ENCODE measurements at places on chromosomes 5 and 9.
A peak's percentile ranks its signal among the peaks of the same experiment; 100 is the strongest.

- DNase-seq, result no peak
These were observed 13.0 kb downstream of the BAAT start for GRCh38 chr9:101371813-101372212.

DNA sequence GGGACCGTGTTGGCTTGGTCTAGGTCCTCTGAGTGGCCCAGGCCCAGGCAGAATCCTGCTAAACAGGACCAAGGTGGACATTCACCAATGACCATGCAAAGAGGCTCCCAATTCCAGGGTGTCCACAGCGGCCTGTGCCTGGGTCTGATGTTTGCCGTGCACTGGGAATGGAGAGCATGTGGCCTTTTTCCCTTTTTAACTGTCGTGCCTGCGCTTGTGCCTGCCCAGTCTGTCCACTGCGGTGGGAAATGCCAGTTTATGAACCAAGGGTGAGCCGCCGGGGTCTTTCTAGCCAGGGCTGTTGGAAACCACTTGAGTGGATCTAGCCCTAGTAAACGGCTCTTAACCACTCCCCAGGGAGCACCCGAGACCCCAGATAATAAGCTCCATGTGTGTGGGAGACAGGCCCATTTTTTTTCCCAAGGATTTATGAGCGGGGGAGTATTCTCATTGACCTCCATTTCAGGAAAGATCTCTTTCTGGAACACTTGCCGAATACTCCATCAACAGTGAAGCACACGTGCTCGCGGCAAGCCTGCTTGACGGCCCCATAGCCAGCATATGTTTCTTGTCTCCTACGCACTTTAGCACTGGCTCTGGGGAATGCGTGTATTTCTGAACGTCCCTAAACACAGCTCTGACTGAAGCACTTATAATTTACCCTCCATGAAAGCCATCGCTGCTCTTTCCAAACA is 93.2 kb upstream of the PHYKPL start:
- DNase-seq, result no peak

DNA sequence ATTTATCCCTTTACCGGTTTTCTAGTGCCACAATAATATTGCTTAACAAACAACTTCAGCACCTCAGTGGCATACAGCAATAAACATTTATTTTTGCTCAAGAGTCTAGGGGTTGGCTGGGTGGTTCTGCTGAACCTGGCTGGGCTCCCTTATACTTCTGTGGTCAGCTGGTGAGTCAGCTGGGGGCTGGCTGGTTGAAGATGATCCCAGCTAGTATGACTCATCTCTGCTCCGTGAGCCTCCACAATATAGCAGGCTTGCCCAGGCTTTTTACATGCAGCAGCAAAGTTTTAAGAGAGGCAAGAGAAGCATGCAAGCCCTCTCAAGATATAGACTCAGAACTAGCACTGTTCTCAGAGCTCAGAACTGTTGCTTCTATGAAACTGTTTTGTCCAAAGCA is 523.5 kb upstream of the CLINT1 start:
- peak; percentile 91 for DNase-seq

DNA sequence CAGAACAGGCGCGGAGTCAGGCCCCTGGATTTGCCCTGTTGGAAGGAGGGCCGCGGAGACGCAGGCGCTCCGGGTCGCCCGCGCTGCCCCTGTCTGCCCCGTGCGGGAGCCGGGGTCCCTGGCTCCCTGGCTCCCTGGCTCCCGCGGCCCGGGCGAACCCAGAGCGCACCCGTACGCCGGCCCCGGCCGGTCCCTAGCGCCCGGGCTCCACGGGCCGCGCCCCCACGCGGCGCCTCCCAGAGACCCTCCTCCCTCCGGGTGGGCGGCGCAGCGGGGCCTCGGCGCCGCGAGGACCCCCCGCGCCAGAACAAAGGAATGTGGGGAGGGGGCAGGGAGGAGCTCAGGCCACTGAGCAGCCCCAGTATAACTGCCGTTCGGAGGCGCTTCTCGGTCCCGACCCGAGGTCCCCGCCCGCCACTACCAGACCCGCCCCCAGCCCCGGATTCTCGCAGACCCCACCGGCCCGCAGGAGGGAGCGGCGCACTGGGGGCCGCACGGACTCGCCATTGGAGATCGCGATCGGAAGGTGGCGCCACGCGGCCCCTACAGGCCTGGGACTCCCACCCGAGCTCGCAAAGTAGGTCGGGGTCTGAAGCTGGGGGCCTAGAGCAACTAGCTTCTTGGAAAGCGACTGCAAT is 2.4 kb downstream of the NFIL3 start:
- DNase-seq, result no peak

- DNase-seq, result no peak
These were observed 24.6 kb downstream of the DENND4C start for GRCh38 chr9:19255112-19255511.

GRCh38 chr5:88674356-88675167 is 208.4 kb downstream of the MEF2C start:
- peak; percentile 46 for DNase-seq

DNA sequence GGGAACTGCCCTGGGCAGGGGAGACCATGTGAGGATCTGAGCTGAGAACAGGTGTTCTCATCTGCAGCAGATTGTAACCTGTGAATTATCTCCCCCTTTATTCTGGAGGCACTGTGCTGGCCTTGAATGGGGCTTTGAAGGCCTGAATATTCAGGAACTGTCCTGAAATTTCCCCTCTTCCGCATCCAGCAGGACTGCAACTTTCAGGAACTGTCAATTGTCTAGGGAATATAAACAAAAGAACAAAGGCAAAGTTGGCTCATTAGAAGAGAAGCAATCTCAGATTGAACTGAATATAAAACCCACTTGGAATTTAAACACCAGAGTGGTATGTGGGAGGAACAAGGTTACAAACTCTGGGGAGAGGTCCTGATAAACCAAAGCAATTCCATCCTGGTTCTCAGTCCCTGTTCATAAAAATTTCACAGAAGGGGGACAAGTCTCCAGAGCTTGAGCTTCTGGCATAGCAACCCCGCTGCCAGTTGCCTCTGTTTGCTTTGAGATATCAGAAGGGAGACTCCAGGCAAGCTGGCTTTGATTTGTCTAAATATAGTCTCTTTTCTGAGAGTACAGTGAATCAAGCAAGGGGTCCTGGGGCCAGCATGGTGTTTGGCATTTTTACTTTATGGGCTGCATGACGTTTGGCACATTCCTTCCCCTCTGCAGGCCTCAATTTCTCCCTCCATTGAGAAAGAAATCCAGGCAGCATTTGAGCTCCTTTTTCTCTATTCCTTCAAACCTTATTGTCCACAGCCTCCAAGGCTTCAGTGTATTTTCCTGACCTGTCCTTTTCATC is 47.5 kb downstream of the ADRB2 start:
- DNase-seq, result no peak

DNA sequence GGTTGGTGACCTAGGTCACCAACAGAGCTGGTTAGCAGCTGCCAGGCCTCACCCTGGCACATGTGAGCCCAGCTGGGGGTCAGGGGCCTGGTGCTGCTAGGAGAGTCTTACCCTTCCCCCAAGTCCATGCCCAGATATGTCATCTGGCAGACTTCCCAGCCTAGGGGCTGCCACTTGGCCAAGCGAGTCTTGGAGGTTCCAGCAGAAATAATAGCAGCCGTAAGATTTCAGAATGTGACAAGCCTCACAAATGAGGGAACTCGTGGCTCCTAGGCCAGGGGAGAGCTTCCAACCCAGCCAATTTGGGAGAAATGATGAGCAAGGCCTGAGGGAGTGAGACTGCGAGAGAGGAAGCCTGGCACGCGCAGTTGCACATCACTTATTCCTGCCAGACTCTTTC is 11.1 kb downstream of the URM1 start:
- DNase-seq, result no peak

- DNase-seq, result peak; percentile 5
These were observed 3.9 kb downstream of the MLLT3 start for GRCh38 chr9:20618361-20618802.

- no peak for DNase-seq
These were observed at the start of gene GADD45G for GRCh38 chr9:89604729-89605464. Gene GADD45G (plus strand): TSS chr9:89605012. CDS start chr9:89605122, 110 bp downstream.

GRCh38 chr5:23026252-23027170 is 173.4 kb upstream of the CDH12 start:
- no peak for DNase-seq

- peak; percentile 57 for DNase-seq
These were observed 72.1 kb upstream of the ARAP3 start for GRCh38 chr5:141753971-141754713.

DNA sequence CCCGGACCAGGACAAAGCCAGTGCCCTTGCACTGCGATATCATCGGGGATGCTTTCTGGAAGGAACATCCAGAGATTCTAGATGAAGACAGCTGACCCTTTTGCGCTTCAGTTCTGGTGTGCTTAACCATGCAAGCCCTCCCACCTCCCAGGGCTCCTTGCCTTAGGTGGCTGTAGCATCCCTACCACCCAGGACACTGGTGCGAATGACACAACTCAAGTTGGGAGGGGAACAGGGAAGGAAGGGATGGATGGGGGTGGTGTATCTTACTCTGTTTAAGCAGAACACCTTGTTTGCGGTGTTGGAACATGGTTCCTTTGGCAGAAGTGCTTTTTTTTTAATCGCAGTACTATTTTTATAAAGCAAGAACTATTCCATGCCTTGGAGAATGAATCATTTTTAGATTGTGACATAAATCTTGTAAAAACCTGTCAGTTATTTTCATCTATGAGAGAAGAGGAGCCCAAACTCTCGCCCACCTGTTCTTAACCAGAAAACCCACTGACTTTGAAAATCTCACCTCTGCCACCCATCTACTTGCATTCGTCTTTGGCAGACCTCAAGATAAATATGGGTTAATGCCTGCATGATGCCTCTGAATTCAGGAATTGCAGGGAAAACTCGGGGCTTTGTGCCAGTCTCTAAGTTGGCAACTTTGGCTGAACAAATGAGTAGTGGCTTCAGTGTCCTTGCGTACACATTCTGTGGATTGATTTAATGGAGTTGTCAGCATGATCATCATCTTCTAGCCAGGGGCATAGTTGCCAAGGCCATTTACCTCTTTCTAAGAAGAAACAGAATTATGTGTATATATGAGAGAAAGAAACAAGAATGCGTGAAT is 3.9 kb upstream of the LSM11 start:
- DNase-seq, result no peak

GRCh38 chr5:126884269-126884819 is 107.4 kb downstream of the LMNB1 start:
- peak; percentile 19 for DNase-seq

DNA sequence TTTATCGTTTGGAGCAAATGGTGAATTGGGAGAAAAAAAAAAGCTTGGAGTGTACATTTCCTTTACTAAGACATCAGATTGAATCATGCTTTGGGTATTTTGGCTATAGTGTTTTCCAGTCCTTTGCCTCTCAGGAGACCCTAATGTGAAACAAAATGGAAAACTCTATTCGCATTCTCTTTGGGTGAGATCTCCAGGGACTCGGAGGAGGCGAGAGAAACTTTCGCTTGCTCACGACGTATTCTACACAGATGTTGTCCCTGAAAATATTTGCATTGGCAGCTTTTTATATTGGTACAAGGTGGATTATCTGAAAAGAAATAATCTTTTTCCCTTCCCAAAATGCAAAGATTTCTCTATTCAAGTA is 1240.1 kb upstream of the WWC1 start:
- no peak for DNase-seq

GRCh38 chr9:70554881-70555280 is 140.4 kb upstream of the KLF9 start:
- no peak for DNase-seq

GRCh38 chr9:95570150-95570549 is 53.4 kb upstream of the PTCH1 start:
- DNase-seq, result peak; percentile 56

DNA sequence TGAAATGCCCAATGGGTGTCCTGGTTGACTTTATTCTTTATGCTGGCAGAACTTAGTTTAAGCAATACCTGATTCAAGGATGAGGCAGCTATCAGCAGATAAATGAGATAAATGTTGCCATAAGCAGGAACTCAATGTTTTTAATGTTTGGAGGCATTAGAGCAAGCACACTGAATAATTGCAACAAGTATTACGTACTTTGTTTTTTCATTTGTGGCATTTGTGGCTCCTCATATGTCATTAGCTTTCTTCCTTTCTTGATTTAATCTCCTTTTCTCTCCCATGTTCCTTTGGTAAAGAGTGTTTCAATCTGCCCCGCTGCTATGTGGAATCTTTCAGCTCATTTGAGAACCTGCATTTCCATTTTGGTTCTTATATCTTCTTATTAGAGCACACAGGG is 6.4 kb upstream of the NR3C1 start:
- DNase-seq, result no peak

DNA sequence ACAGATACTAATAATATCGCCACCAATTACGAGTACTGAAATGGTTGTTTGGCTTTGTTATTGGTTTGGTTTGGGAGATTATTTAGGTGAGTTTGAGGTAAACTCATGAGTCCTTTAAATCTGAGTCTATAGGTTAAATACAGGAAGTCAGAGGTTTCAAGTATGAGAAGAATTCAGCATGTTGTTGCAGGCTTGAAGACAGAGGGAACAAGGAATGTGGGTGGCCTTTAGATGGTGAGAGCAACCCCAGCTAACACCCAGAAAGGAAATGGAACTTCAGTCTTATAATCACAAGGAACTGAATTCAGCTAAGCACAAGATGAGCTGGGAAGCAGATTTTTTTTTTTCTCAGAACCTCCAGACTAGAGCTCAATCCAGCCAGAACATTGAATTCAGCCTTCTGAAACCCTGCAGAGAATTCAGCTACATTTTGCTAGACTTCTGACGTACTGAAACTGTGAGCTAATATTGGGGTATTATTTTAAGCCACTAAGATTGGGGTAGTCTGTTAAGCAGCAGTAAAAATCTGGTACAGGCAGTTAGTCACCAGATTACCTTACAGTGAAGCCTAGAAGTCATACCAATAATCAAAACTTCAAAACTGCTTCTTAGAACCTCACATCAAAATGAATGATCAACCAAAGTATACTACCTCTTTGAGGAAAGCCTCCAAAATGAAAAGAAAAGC is 216.0 kb upstream of the PUM3 start:
- DNase-seq, result no peak

- DNase-seq, result no peak
These were observed 33.2 kb upstream of the NOTCH1 start for GRCh38 chr9:136578915-136579649.

DNA sequence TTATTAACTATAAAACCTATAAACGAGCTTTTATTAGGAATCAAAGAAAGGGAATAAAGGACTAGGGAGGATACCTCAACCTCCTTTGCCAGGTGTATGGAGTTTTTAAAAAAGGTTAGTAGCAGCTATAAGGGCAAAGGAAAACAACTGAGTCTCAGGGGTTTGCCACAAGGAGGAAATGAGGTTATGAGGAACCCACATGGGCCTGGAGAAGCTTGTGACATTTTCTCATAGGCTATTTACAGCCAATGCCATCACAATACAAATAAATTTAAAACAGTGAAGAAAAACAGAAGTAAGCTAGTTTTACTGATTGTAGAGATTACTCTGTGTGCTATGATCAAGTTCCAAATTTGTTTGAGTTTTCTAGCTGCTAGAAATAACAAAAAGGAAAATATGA is 92.6 kb downstream of the CDKN2A start:
- DNase-seq, result no peak

DNA sequence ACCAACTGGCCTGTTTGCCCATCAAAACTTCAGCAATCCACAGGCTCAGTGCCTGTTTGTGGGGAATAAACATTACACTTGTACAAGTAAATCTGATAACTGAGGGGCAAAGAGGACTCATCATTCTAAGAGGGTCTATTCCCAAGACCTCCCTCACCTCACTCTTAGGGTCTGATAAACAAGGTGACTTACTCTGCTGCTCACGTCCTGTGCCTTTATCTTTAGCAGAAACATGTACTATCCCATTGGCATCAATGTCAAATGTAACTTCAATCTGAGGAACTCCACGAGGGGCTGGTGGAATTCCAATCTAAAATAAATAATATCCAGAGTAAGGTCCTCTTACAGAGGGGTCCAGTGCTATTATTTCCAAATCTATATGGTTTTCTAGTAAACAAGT is 14.6 kb upstream of the ETF1 start:
- no peak for DNase-seq
